Mesenteric fat pad (tissue), 1 donor: ENCODE measurements at places on chromosomes 11 and 22.

DNA sequence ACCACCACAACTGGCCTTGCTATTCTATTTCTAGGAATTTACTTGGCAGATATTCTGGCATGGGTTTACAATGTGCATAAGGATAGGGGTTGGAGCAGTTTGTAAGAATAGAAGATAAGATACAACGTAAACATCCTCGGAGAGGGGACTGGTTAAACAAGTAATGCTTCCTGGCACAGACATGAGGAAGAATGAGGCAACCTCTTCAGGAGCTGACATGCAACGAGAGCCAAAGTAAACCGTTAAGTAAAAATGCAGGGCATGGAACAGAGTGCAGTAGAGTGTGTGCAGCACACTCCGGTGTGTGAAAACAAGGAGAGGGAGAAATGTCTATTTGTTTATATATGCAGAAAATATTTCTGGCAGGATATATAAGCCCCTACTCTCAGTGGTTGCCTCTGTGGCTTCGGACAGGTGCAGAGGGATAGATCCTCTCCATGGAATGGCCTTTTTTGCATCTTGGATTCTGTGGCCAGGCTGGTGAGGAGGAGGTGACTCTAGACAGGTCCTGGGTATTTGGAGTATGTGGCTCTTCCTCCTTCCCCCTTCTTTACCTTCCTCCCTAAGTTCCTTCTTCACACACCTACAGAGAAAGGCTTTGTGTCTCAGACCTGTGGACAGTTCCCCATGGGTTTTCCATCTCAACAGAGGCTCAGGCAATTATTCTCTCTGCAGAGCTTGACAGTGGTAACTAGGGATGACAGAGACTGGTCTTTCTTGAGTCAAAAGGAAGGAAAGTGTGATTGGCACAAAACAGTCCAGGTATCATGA lies 2.5 kb downstream of the RAB36 start:
- no peak for DNase-seq

- no peak for DNase-seq
These were observed at the start of gene A4GALT for GRCh38 chr22:42720263-42721044. TSS of gene A4GALT (minus strand) at chr22:42720870. CDS start at chr22:42693951, 26,919 bp downstream.

DNA sequence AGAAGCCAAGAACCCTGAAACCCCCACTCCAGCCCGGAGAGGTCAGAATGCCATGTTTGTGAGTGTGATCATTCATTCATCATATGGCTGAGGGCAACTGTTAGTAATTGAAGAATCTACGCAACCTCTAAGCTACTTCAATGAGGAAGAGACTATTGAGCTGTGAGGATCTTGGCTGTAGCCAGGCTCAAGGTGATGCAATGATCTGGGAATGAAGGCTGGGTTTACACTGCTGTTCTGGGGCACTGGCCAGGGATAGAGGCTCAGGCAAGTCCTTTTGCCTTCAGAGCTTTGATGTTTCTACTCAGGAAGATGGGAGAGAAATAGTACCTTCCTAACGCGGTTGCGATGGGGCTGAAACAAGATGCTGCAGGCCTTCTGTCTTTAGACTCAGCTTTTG lies 12.9 kb downstream of the CRYBB2 start:
- DNase-seq = no peak

DNA sequence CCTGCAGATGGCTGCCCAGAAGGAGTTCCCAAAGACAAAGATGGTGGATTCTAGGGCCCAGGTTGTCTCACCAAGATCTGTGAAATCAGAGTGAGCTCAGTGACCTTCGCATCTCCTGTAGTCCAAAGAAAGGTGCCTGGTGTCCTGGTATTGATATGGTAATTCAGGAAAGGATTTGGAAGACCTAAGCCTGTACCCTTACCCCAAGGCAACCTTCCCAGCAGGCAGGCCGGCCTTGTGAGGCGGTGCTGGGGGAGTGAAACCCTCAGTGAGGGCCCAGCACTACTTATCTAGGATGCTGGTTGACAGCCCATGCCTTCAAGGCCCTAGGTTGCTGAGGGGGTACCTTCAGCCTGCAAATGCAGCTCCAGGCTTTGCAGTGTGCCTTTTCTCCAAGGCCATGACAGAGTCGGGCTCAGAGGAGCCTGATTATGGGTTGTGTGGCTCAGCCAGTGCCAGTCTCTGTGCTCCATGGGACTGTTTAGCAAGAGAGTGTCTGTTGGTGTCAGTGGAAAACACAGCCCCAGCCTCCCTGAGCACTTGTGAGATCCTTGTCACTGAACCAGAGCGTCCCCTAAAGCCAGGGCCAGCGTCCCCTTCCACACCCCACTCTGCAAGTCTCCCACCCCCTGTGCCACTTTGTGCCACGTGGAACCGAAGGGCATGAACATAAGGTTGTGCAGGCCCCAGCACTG lies 72.8 kb upstream of the MYOD1 start:
- DNase-seq = no peak

DNA sequence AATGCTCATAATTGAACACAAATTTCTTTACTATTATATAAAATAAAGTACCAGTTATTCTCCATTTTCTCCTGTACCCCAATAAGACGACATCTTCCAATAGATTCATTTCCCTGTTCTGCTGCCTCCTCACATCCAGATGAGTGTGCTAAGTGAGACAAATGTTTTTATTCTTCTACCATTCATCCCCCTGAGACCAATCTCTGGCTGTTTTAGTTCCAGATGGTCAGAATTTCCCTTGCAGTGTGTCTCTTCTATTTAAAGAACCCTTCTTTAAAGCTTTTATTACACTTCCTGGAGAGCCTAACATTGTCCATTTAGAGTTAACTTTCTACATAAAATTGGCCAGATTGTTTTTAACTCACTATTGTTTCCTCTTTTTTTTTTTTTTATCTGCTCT lies 41.2 kb upstream of the GLYATL1 start:
- DNase-seq = no peak

GRCh38 chr11:14967581-14968243 lies 4.4 kb downstream of the CALCA start:
- DNase-seq = no peak

DNA sequence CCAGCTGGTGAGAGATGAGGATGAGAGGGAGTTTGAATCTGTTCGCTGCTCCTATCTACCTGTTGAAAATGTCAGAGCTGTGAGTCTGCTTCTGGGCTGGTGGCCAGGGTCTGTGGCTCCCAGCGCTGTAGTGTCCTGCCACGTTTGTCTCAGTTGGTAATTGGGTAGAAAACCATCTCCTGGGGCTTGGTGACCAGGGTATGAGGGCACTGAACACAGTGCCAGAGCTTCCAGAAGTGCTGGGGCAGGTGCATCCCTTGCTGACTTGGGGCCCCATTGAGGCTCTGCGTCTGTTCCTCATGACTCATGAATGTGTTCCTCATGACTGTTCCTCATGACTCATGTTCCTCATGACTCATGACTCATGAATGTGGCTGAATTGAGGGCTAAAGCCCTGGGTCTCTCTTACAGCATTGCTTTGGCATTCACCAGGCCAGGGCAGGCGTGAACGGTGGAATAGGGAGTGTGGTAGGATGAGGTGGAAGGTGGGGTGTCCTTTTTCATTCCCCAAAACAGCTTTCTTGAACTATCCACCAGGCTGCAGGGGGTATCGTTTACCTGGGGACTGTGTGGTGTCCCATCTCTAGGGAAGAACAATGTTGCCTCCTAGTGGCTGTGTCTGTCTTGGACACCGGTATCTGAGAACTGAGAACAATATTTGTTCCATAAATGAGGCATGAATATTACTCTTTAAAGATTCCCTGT lies 139.5 kb downstream of the COMMD9 start:
- no peak for DNase-seq

DNA sequence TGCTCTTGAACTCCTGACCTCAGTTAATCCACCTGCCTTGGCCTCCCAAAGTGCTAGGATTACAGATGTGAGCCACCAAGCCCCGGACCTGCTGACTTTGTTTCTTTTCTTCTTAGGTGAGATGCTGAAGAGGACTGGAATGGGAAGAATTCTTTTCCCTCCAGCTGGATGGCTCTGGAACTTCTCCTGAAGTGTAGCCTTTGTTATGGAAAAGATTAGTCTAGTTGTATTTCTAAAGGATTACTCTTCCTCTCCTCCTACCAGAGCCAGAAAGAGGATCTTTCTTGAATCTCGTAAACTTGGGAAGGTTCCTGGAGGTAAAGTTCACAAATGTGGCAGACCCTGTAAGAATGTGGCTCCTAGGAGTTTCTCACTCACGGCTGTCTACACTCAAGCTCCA lies 95.4 kb upstream of the LARGE1 start:
- DNase-seq = no peak

DNA sequence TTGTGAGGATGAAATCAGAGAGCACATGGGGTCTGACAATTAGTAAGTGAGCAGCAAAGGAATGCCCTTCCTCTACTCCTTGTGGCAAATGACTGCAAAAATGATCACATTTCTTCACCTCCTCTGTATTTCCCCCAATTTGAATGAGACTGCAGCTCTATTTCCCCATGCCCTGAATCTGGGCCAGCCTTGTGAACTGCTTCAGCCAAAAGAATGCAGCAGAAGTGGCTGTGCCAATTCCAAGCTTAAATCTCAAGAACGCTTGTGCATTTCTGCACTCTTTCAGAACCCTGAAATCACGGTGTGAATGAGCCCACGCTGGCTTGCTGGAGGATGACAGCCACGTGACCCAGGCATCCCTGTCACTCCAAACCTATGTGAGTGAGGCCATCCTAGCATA lies 9.9 kb downstream of the SLC43A3 start:
- no peak for DNase-seq

DNA sequence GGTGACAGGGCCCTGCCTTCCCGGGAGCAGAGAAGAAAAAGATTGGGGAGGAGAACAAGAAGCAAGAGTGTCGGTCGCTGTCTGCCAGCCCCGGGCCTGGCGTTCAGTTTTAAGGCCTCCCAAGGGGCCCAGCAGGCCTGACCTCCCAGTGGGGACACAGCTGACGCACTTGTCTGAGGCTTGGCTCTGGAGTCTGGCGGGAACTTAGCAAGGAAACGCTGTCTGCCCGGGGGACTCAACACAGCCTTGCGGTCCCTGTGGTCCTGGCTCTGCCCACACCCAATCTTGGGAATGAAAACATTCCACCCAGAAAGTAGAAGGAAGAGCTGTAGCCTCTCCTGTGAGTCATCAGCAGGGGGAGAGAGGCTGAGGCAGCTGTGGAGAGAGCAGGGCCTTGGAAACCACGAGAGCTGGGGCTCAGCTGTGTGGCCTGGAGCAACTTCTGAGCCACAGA lies 54.4 kb downstream of the TRAF6 start:
- DNase-seq = no peak

GRCh38 chr11:79167510-79168188 lies 273.2 kb downstream of the TENM4 start:
- DNase-seq = no peak

DNA sequence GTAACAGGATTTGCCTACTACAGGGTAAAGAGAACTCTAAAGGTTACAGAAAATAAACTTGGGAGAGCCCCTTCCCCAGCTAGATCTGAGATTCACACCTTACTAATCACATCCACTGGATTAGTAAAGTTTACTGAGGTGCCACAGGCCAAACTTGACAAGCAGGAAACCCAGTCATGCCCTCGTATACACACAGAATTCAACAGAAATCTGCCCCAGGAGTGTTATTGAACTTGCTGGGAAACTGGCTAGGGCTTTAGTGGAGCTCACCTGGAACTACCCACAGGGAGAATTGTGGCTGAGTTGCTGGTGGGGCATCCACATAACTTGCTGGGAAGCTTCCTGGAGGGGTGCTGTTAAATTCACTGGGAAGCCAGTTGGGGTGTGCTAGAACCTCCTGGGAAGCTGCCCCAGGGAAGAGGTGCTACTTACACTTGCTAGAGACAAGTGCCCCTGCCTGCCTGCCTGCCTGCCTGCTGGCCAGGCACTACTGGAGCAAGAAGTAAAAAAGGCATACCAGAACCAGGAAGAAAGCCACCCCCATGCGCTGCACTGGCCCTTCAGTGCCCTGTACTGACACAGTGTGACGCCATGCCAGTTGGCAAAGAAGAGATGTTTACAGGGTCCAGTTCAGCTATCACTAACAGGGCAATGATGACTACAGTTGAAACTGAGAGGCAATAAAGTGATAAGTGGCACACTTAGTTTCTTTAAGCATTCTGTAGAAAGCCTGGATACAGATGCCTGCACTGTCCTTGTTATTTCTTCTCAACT lies 106.5 kb downstream of the ALX4 start:
- no peak for DNase-seq

DNA sequence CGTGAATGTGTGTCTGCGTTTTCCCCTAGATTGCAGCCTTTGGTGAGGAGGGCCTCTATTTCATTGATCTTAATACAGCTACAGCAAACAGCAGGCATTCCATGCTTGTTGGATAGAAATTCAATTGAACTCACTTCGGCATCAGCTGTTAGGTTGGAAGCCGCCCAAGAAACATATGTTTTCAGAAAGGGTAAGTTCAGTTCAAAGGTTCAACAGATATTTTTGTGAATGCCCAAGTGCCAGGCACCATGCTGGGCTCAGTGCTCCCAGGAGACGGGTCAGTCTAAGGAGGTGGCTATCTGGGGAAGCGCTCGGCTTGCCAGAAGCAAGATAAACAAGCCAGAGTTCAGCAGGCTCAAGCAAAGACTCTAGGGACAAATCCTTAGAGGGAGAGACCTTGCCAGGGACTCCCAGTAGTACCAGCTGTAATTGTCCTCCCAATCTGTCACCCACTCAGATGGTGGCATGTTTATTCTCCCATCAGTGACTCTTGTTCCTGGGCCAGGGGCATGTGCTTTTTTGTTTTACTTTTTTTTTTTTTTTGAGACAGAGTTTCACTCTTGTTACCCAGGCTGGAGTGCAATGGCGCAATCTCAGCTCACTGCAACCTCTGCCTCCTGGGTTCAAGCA lies 64.5 kb upstream of the LARGE1 start:
- DNase-seq = no peak

GRCh38 chr11:120900643-120901042 lies 123.3 kb upstream of the TBCEL start:
- DNase-seq = no peak

DNA sequence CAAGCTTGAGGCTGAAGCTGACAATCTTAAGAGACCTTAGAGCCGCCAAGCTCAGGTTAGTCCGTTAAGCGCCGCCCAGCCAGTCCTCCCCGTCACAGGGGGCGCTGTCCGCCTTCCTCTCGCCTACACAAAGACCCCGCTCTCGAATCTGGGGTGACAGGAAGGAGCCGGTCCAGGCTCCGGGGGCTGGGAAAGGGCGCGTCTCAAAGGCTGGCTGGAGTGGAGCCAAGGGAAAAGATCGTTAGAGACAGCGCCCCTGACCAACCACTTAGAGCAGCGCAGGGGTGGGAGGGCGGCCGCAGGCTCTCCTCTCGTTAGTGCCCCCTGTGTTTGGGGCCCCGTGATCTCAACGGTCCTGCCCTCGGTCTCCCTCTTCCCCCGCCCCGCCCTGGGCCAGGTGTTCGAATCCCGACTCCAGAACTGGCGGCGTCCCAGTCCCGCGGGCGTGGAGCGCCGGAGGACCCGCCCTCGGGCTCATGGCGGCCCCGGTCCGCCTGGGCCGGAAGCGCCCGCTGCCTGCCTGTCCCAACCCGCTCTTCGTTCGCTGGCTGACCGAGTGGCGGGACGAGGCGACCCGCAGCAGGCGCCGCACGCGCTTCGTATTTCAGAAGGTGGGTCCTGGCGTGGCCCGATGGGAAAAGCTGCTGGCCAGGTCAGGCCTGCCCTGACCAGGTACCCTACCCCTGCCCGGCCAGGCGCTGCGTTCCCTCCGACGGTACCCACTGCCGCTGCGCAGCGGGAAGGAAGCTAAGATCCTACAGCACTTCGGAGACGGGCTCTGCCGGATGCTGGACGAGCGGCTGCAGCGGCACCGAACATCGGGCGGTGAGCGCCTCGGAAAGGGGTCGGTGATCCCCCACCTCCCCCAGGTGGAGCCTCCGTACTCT lies at the start of gene MUS81:
TSS of gene MUS81 (plus strand) at position 156 of the 887 bp plus-strand sequence. CDS start at position 477, 321 bp downstream.
- peak; percentile 98 for DNase-seq
